ENCODE measurements at places on chromosomes 11 and 22. TPM values are rescaled to one million over a fixed set of nuclear protein-coding genes. Genes with fewer than 3 reads are reported as not detected.

- DNase-seq = no peak
Observed at GRCh38 chr11:112235750-112236390, 9.6 kb downstream of the PTS start.

The ANO9 gene
- total RNA-seq = 0.17 TPM

DNA sequence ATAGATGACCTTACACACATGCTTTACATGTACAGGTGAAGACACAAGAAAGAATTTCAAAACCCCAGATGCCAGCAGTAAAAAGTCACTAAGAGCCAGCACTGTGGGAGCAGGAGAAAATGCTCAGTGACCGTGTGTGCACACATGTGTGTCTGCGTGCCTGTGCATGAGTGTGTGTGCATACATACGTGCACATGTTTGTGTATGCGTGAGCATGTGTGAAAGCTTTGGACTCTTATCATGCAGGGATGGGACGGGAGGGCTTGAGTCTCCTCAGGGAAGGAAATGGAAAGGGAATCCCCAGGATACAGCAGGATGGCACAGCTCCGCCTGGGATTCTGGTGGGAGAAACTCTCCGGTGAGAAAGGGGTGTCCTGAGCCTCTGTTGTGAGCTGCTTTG is 121.5 kb upstream of the B3GAT1 start:
- no peak for DNase-seq

DNA sequence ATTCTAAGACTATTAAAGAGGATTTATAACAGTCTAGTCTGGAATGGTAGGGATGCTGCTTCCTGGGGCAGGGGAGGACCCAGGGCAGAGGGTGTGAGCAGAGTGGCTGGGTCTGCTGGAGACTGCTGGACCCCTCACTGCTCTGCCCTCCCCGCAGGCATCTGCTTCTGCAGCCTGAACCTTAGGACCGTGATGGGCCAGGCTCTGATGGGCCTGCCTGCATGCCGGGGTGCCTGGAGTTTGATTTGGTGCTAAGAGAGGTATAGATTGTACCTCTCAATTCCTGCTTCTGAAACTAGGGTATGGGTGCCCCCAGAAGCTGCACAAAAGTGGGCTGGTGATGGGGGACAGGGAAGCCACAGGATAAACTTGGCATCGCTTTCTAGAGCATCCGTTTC is 54.9 kb downstream of the CD82 start:
- DNase-seq = no peak

DNA sequence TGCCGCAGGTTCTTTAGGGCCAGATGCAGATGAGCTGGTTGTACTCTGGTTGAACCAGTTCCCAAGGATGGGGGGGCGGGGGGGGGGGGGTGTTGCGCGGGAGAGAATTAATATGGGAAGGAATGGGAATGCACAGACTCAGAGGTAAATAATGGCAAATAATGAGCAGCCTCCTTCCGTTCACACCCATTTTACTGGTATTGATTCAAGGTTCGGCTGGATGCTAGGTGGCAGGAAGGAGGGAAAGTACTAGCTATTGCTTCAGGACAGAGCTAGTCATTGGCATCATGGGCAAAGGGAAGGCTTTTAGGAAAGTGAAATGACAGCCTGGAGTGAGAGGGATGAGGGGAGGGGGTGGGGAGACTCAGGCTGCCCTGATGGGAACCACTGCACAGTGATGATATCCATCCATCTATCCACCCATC is at the start of gene VSTM5:
VSTM5 (minus strand) TSS at position 25 of the 425 bp plus-strand sequence. CDS start 116 bp downstream, outside the sequence.
- no peak for DNase-seq

The RASL10A gene
- 0.11 TPM for total RNA-seq

DNA sequence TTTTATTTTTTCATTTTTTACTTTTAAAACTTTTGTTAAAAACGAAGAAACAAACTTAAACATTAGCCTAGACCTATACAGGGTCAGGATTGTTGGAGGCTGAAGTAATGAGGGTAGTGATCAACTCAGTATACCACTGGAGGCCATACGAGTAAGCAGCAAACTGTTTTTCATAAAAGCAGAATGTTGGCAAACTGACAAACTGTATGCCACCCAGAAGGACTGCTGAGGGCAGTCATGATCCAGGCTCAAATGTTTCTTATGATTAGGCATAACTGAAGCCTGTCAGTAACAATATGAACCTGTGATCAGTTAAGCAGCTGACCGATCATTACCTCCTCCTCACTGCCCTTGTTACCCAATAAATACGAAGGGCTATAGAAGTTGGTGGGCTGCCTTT is 10.2 kb upstream of the SC5D start:
- DNase-seq = peak; percentile 17

The GSTT2B gene
- 0.68 TPM for total RNA-seq

DNA sequence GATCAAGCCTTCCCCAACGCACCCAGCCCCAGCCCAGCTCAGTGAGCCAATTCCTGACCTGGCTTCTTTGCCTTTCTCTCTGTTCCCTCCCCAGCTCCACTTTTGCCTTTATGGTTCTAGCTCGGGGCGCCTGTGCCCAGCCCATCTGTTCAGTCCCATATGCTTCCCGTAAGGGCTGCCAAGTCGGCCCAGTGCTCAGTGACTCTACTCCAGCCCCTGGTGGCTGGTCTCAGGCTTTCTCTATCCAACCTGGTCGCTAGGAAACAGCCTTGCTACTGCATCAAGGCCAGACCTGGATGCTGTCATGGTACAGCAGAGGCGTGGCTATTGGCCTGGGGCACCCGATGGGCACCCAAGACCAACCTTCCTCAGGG is 178.0 kb downstream of the DSCAML1 start:
- DNase-seq = no peak

GRCh38 chr11:93783765-93784144 is 327 bp upstream of the MED17 start:
- no peak for DNase-seq

The TEF gene
- 7.0 TPM for total RNA-seq

DNA sequence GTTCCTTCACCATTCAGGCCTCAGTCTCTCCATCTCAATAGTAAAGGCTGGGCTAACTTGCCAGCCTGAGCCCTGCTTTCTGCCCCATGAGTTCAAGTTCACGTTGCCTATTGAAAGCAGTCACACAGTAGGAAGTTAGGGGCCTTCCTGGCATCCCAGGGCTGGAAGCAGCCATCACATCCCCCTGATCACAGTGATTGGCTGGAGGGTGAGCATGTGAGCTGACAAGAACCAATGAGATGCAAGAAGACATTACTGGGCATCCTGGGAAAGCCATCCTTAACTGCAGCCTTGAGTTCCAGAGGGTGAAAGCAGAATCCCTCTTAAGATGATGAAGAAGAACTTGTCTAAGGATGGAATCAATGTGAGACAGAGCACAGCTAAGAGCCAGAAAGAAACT is 29.1 kb downstream of the IRAG1 start:
- no peak for DNase-seq

The GPR83 gene
- not detected for total RNA-seq

The MUC5AC gene
- total RNA-seq = not detected

DNA sequence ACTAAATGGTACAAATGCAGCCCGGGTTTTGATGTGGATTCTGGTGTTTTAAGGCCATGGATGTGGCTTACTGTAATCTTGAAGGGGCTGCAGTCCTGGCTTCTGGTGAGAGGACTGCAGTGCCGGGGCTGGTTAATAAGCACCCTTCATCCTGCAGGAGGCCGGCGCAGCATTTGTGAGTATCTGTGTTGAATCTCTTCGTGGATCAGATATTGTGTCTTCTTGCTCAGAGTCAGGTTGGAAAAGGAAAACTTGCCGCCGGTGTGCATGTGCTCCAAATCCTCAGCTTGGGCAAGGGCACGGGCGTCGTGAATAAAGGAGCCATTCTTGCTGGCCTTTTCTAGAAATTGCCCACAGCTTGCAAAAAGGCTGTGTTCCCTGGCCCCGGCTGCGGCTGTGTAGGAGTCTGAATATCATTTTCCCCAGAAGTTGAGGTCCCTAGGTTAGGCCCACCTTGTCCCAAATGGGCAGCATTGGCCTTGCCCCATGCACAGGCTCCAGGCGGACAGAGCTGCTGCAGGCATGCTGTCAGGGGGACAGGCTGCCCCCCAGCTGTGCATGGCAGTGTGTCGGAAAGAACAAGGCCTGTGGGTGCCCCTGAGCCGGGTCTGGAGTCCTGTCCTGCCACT is 28.9 kb upstream of the PARVB start:
- no peak for DNase-seq

DNA sequence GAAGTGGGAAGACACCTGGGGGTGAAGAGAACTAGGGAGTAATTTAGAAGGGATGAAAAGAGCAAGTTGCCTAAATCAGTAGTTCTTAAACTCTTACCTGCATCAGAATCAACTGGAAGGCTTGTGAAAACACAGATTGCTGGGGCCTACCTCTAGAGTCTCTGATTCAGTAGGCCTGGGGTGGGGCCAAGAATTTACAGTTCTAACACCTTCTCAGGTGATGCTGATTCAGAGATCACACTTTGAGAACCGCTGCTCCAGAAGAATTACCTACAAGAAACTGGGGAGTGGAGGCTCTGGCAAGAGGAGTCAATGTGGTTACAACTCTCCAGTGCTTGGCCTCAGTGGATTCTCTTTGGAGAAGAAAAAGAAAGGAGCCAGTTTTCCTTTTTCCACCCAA is 128.7 kb downstream of the C11orf58 start:
- no peak for DNase-seq
